ENCODE measurements at places on chromosomes 13 and 19.

DNA sequence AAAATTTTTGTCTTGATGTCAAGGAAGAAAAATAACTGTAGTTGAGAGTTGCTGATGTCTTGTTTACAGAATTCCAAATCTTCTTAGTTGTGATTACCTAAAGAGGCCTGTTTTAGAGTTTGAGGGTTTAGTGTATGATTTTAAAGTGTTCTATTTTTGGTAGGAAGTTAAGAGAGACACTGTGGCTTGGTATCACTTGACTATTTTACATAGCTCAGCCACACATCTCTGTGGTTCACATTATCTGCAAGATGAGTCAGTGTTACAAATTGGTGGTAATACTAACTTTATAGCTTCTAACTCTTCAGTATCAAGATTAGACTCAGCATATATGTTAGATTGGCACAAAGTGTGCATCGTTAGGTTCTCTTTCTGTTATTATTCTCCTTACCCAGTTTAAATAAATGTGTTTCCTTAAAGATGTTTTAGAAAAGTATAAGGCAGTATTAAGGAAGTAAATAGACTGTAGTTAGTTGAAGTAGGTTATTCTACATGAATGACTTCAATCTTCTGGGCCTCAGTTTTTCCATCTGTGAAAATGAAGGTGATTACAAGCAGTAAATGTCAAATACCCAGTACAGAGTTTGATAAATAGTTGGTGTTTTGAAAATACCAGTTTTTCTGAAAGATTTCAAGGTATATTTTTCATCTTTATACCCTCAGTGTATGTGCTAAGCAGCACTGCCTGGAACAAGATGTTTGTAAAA is 33.4 kb downstream of the COG6 start:
- no peak for DNase-seq

- no peak for DNase-seq
Observed at GRCh38 chr13:113928685-113929627, 44.9 kb downstream of the C13orf46 start.

GRCh38 chr13:102830646-102831045 is 15.2 kb upstream of the ERCC5 start:
- no peak for DNase-seq

- DNase-seq, result no peak
Observed at GRCh38 chr19:53958168-53958571, 4.6 kb upstream of the CACNG8 start.

DNA sequence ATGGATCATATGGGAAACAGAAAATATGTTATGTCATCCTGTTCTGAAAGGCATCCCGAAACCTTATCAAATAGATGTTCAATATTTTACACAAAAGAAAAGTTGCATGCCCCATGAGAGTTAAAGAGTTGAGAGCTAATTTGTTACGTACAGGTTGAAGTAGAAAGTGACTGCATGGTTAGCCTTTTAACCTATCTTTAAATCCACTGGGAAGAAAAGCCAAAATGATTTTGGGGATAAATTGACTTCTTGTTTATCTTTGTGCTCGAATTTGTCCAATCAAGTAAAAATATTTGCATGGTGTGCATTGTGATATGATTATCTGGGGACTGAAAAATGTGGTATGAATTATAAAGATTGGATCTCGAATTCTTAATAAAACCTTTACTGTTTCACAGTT is 230.1 kb downstream of the POSTN start:
- no peak for DNase-seq

DNA sequence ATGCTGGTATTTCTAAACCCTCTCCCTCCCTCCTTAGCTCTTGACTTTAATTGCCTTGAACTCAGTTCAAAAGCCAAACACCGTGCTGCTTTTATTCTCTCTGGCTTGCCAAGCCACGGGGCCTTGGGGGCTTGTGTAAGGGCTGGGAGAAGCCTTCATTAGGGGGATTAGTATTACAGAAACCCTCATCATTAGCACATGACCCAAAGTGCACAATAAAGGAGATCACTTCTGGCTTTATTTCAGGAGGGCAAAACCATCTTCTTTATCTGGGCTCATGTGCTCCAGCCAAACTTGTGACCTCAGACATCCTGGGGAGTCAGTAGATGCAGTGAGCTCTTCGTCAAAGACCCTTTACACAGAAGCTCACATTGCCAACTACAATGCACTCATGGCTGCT is at the start of gene DCT:
Gene DCT (minus strand): TSS at position 67 of the 400 bp plus-strand sequence. CDS start 427 bp downstream, outside the sequence.
- DNase-seq, result no peak

DNA sequence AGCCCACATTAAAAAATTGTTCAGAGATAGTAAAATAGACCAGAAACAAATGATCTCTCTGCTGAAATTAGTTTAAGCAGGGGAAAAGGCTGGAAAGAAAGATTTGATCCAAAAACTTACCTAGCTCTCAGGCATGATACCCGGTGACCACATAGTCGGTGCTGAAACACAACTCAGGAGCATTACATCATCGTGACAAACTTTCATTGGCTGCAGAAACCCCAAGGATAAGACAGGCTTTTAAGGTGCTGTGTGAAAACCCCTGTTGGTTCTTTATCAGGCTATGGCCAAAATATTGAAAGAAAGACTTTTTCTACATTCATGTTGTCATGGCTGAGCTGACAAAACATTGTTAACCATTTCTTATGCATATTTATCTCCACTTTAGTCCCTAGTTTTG is 171.7 kb upstream of the KLF12 start:
- DNase-seq, result no peak

DNA sequence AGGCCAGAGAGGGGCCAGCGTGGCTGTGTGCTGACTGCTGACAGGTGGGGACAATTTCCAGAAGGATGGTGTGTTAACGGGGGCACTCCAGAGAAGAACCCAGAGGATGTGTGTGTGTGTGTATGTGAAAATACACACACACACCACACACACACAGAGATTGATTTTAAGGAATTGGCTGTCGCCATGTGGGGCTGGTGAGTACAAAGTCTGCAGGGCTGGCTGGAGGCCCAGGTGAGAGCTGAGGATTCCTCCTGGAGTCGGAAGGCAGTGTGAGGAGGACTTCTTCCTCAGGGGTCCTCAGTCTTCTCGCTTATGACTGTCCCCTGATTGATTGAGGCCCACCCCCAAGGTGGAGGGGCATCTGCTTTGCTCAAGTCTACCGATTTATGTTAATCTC is 7.6 kb upstream of the GJB6 start:
- DNase-seq, result no peak

DNA sequence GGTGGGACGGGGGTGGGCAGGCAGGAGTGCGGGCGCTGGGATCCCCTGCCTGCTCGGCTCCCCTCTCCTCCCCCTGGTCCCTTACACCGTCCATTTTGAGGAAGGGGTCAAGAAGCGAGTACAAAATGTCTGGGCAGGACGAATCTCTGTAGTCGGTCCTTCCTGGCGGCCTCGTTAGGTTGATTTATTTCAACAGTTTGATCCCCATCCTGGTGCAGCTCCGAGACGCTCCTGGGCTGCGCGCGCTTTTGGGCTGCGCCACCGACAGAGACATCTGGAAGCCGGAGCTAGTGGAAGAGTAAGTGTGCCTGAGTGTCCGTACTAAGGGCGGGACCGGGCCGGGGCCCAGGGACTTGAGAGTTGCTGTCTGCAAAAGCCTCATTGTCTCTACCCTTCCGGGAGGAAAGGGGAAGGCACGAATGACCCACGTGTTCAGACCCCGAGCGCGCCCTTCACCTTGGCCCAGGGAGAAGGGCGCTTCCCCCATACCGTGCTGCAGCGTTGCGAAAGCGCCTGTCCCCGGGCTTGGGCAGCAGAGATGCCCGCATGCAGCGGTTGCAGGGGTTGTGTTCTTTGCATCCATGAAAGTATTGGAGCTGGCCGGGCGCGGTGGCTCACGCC is 1.8 kb downstream of the ZNF114 start:
- no peak for DNase-seq

DNA sequence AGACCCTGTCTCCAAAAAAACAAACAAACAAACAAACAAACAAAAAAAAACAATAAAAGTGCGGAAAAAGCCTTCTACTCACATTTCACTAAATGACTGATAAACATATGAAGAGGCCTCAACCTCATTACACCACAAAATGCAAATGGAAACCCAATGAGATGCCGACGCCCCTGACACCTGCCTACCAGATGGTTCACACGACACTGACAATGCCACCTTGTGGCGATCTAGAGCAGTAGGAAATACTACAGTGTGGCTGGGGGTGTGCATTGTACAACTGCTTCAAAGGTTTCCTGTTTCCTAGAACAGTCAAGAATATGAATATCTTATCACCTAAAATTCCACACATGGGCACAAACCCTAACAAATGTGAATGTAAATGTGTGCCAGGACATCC is 14.0 kb downstream of the SCGB2B2 start:
- DNase-seq, result no peak

DNA sequence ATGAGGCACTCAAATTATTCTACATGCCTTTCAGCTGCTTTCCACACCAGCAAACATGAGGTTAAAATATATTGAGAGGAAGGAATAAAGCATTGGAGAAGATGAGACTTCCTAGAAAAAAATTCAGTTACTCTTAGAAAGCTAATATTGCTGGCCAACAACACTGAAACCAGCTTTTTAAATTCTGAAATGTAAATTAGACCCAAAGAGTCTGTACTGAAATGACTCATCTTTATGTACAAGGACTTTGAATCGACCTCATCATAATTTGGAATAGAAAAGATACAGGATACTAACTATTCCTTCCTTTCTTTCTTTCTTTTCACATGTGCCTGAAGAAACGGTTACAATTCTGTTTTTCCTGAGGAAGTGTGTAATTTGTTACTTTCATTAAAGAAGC is 6.5 kb upstream of the HSPH1 start:
- no peak for DNase-seq

GRCh38 chr13:95226050-95226449 is 75.2 kb downstream of the ABCC4 start:
- DNase-seq, result no peak

DNA sequence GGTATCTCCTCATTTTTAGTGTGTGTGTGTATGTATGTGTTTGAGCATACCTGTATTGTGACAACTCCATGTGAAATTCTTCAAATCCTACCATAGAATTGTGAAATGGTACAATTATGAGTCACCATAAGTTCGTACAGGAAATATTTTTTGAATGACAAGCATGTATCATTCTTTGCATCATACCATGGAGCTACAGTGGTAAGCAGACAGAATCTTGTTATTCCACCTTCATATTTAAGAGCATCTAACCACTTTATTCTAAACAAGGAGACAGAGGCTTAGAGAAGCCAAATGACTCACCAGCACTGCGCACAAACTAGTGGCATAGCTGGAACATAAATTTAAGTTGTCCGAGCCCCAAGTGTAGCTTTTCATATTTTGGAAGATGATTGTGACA is 4.5 kb upstream of the EPSTI1 start:
- DNase-seq, result no peak

- DNase-seq, result no peak
Observed at GRCh38 chr19:16077984-16078758, 1.9 kb downstream of the TPM4 start.

DNA sequence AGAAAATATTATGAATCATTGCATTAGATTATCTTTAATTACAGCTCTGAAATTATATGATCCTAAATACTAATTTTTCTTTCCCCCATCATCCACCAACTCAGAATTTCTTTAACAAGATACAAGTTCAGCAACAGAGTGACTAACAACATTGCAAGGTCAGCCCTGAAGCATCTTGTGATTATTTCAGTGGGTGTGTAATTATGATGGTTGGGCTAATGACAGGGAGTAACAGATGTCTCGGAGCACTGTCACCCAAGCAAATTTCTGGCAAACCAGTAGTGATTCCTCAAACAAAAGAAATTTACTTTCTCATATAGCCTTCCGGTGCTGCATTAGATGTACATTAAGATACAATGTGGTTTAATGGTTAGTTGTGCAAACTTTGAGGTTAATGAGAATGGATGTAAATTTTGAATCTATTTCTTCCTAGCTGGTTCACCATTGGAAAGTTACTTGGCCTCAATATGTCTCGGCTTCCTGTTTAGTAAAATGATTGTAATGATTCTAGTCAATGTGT is 238.9 kb downstream of the ITGBL1 start:
- DNase-seq, result no peak

DNA sequence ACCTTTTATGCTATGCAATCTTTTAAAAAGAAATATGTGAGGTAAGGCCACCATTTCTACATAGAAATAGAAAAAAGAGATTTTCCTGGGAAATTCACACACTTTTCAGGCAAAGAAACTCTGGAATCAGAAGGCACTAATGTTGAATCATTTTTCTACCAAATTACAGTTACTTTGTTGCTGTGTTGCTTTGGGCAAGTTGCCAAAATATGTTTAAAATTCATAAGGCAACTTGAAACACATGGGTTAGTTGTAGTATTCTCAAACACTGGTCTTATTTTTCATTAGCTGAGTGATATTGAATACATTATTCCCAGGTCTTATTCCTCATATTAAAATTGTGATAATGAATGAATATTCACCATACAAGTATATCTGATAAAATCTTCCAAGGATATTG is 195.0 kb upstream of the SLITRK1 start:
- no peak for DNase-seq

DNA sequence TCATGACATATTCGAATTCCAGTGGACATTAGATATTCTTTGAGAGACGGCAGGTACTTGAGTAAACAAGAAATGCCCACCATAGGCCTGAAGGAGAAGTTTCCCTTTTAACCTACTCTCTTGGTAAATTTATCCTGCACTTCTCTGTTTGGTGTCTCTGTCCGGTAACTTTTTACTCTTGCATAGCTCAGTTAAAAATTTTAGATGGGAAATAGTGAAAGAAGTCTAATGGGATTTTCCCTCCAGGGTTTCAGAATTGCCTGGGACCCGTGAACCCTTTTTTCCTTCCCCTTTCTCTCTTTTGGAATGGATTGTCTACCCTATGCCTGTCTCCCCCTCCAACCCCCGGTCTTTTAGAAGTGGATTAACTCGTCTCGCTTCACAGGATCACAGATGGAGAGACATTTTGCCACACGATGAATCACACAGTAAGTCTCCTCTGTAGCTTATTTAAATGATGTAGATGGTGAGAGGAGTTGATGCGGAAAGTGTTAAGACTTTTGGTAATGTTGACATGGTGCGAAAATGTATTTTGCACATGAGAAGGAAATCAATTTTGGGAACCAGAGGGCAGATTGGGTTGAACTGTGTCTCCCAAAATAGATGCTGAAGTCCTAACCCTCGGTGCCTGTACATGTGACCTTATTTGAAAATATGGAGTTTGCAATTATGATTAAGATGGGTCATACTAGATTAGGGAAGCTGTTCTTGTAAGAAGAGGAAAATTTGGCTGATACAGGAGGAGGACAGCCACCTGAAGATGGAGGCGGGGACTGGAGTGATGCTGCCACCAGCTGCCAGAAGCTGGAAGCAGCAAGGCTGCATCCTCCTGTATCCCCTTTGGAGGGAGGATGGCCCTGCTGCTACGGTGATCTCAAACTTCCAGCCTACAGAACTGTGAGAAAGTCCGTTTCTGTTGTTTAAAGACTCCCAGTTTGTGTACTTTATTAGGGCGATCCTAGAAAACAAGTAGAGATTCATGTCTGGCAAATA is 711 bp upstream of the MIPEP start:
- DNase-seq, result no peak

- DNase-seq, result no peak
Observed at GRCh38 chr13:100014621-100015020, 33.0 kb downstream of the ZIC2 start.

DNA sequence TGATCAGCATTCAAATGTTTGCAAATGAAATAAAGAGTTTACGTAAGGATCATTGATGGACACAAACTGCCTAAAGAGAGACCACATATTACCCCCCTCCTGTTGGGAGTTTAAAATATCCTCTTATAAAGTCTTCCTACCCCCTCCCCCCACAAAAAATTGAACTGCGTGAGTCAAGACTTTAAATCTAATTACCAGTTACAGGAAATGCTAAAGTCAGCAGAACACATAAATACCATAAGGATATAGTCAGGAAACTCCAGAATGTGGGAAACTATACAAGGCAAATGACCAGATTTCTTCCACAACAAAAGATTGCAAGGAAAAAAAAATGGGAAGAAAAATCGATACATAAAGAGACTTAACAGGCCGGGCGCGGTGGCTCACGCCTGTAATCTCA is 44.4 kb upstream of the FARP1 start:
- no peak for DNase-seq
